ENCODE measurements at places on chromosomes 7 and 10. TPM values are rescaled to one million over a fixed set of nuclear protein-coding genes. Genes with fewer than 3 reads are reported as not detected.

DNA sequence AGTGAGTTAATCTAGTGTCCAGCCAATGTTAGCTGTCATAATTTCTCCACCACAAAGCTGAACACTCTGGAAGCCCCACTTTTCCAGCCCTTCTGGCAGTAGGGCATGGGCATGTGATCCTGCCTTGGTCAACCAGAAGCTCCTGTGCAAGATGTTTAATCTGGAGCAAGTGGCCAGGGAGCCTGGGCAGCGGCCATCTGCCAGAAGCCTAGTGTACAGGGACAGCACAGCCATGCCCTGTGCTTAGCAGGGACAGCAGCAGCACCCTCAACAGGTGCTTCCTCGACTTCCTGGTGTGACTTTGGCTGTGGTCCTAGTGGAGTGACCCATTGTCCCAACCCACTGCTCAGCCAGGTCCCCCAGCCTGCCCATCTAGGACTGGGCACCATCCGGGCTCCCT is 10.3 kb downstream of the RBP3 start:
- DNase-seq, result no peak

DNA sequence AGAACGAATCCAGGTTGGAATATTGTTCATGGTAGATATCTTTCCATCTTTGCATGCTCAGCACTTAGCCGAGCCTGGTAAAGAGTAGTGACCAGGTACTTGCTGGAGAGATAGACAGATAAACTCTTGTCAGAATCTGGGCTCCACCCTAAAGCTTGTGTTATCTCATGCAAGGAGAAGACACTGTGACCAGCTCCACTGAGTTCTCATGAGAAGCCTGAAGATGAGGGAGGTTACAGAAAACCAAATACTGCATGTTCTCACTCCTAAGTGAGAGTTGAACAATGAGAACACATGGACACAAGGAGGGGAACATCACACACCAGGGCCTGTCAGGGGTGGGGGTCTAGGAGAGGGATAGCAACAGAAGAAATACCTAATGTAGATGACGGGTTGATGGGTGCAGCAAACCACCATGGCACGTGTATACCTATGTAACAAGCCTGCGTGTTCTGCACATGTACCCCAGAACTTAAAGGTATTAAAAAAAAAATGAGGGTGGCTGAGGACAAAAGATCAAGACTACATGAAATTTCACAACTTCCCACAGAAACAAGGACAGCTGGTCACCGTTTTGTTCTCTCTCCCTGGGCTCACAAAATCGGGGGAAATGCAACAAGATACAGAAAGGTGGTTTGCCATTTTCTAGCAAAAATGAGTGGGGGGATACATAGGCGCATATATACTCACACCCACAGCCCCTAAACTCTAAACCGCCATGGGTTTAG is 17.4 kb downstream of the DLG5 start:
- DNase-seq, result no peak

The NEUROG3 gene
- not detected for total RNA-seq

GRCh38 chr7:2566348-2566889 is 7.6 kb downstream of the IQCE start:
- no peak for DNase-seq

The ATRNL1 gene
- total RNA-seq, result 0.07 TPM

The CCDC172 gene
- not detected for total RNA-seq

The UCN3 gene
- not detected for total RNA-seq

DNA sequence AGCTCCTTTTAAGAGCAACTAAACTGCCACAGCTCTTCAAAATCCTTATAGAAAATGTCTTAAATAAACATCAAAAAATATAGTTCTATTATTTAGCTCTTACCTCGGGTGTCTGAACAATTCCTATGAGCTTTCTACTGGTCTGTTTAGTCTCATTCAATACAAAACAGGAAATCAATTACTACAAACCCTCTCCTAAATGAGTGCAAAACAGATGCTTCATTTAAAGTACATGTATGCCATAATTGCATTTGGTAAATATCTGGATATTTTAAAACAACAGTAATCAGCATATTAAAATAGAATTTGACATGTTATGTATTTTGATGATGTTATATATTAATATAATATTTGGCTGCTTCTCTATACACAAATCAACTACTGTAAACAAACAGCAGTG is 38.5 kb upstream of the MTPN start:
- no peak for DNase-seq

DNA sequence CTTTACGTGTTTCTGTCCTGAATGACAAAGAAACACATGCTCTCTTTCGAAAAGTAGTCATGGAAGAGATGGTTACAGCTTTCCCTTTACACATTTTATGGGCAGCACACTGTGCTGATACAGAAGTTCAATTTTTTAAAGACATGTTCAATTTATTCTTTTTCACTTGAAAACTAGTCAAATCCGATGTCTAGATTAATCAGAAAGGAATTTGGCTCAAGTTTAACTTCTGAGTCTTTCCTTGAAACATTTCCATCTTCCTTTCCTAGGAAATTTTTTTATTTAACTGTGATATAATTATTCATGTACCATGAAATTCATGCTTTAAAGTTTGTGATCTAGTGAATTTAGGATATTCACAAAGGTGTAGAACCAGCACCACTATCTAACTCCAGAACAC is 360.1 kb downstream of the TNS3 start:
- DNase-seq, result no peak

- no peak for DNase-seq
Observed at GRCh38 chr7:129841465-129841864, 111.3 kb downstream of the UBE2H start.

The MYPN gene
- 0.14 TPM for total RNA-seq

- no peak for DNase-seq
Observed at GRCh38 chr7:116525298-116525912, 569 bp downstream of the CAV1 start.

DNA sequence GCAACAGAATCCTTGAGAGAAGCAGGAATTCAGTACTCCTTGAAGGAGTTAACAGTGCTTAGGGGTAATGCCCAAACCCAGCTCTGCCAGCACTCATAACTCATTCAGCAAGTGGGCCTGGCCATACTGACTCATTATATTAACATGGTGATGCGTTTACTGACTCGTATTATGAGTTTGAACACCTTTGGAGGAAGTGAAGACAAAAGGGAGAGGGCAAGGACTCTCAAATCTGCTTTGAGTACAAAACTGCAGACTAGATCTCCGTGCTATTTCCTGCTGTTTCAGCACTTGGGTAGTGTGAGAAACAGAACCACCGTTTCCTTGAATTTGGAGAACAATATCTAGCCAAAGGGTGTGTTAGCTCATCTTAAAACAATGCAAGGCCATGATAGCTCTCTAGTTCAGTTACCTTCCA is 30.8 kb downstream of the SLC16A9 start:
- DNase-seq, result no peak

The AMZ1 gene
- not detected for total RNA-seq

DNA sequence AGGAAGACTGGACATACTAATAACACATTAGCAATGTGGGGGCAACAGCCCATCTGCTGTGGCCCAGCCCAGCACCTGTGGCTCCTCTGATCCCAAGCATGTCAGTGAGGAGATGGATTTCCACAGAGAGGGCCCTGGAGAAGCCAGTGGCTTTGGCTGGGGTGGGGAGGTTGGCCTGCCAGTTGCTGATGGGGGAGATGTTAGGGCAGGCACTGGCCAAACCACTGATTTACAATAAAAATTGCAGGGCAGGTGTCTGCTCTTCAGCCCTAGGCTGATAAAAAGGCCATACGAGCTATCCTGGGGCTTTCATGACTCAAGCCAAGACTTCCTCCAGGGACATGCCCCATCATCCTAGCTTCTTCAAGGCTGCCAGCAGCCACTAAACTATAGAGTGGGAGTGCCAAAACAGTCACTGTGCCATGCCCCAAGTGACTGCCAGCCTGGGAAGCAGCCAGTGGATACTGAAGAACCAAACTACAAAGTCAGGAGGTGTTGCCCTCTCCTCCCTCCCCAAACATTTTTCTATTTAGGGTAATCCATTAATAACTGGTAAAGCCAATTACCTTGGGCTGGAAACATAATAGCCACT is 37.8 kb downstream of the DPCD start:
- DNase-seq, result no peak

- no peak for DNase-seq
Observed at GRCh38 chr7:90552521-90552920, 43.6 kb upstream of the CDK14 start.

GRCh38 chr10:116913695-116914094 is 64.4 kb downstream of the ENO4 start:
- no peak for DNase-seq

DNA sequence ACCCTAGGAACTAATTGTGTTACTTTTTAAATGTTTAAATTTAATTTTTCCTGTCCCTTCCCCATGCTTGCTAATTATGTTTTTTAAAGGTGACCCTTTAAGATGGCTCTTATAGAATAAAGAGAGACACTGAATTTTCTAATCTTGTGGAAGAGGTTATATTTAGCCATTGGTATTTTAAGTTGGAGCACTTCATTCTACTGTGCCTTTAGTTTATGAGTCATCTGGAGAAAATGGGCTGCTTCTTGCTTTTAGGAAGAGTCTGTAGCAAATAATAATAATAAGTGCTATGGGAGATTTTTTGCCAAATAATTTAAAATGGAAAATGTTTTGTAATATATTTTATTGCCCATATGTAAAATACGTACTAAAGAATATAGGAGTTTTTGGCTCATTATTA is 139.7 kb downstream of the ADK start:
- DNase-seq, result no peak

GRCh38 chr10:6924166-6924565 is 344.1 kb upstream of the PRKCQ start:
- no peak for DNase-seq

The CEP41 gene
- 6.3 TPM for total RNA-seq

DNA sequence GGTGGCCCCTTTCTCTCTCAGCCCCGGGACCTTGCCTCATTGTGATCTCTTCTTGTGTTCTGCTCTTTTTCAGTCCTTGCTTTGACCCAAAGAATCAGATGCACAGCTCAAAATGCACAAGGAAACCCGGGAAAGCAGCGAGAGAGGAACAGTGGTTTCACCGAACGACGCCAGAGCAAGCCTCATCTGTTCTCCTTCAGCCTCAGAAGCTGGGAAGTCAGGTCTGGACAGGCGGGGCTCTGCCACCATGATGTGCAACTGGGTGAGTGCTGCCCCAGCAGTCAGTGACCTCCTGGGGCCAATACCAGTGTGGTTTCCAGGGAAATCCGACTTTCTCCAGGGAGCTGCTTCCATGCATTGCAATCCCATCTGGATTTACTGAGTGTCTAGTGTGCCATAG is 133.4 kb downstream of the PRKCQ start:
- no peak for DNase-seq

DNA sequence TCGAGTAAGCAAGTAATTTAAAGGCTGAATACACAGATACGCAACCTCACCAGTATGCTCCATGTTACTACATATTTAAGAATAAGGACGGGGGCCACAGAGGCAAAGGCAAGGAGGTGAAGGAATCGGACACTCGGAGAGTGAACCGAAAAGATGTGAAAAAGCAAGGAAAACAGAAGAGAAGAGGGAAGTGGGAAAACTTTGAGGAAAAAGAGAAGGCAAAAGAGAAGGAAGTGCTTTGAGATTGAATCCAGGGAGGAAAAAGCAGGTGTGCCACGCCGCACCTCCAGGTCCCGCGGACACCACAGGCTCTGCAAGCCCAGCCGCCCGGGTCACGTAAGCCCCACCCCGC is 367 bp upstream of the AVL9 start:
- no peak for DNase-seq

DNA sequence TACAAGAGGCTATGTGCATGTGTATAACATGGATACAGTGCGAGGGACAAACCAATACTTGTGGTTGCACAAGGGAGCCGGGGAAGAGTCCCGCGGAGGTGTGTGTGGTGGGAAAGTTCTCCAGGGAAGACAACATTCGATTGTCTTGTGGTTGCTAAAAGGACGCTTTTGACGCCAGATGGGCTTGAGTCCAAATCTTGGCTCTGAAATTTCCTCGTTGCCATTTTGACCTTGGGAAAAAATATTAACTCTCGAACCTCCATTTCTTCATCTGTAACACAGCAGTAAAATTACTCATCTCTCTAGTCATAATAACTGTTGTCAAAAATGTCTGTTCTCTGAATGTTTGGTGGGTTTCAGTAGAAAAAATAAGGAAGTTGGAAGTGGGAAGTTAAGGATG is 16.5 kb downstream of the PLXDC2 start:
- no peak for DNase-seq

GRCh38 chr7:118731854-118732253 is 507.4 kb downstream of the ANKRD7 start:
- no peak for DNase-seq

GRCh38 chr7:22765609-22766008 is 38.6 kb downstream of the IL6 start:
- no peak for DNase-seq

The PLCE1 gene
- 0.04 TPM for total RNA-seq

DNA sequence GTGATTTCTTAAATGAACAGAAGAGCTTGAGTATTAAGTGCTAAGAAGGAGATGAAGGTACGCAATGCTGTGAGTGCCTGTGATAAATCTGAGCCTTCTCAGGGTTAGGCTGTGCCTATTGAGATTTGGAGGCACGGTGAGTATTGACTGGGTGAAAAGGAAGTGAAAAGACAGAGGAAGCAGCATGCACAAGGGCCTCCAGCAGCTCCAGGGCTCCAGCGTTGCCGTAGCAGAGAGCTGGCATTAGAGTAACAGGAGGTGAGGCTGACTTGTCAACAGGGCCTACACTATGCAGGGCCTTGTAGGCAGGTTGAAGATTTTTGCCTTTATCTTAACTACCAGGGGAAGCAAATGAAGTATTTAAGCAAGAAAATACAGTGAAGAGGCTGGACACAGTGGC is 54.1 kb upstream of the PDCD4 start:
- DNase-seq, result no peak

The MCM10 gene
- total RNA-seq, result 11.5 TPM

- no peak for DNase-seq
Observed at GRCh38 chr10:13847201-13847631, 260.5 kb downstream of the PRPF18 start.

DNA sequence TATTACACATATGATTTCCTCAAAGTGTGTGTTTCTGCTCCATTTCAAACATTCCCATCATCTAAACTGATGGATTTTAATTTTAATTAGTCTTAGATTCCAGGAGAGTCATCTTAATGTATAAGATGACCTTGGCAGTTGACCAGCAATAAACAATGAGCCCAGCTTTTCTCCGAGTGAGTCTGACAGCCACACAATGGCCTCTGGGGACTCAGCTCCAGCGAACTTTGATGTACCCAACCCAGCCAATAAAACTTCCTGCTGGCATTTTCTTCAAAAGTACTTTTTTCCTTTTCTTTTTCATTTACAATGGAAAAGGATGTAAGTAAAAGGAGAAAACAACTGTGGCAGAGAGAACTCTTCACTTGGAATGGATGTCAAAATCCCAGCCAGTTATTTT is 139.1 kb upstream of the CTBP2 start:
- DNase-seq, result no peak

Data from pulmonary artery endothelial cell (primary cell).